ENCODE measurements at places on chromosomes 7 and 10.

DNA sequence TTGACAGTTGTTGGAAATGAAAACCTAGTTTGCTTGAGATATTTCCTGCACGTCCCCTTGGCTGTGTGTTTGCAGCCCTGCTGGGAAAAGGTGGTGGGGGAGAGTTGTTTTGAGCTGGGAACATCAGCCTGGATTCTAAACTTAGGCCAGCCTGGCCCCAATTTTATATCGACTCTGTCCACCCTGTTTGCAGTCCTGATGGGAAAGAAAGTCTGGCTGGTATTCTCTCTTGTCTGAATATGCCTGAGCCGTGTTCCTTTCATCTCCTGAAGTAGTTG is 178.7 kb downstream of the CCDC3 start:
- DNase-seq, result no peak

DNA sequence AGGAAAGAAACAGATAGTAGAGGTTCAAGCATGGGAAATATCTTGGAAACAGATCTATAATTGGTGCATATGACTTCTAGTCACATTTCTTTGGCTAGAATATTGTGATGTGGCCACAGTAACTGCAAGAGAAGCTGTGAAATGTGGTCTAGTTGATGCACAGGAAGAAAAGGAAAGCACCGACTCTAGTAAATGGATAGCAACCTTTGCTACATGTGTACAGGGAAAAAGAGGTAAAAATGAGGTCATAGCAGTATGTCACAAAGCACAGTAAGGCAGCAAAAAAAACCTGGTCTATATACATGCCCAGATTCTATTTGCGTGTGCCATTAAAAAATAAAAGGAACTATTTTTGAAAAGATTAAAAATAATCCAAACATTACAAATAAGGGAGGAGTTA is 102.6 kb upstream of the LRRN3 start:
- no peak for DNase-seq

DNA sequence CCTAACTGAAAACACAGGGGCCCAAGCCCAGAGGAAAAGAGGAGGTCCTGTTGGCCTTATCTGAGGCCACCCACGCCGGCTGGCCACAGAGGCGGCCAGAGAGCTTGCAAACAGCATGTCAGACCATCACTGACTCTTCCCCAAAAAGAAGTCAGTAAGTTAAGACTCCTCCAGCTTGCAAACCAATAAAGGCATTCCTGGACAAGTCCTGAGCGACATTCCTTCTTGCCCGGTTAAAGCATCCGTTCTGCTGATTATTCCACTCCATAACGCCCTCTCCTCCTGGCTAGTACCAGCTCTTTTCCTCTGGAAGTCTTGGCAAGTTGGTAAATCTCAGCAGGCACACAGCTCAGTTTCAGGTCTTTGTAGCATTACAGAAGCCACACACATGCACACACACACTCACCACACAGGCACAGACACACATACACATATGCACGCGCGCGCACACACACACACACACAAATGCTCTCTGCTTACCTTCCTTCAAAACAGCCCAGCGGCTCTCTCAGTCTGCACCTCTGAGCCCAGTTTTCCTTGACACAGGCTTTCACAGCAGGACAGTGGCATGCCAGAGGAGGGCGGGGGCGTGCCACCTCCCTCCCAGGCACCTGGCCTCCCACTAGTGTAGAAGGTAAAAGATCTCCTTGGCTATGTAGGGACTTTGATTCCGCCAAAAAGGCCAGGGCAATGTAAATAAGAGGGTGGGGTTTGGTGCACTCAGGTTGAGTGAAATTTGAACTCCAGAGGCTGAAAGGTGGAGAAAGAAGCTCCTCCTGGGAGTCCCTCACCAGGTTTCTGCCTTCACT is 201.4 kb downstream of the TNS3 start:
- no peak for DNase-seq

DNA sequence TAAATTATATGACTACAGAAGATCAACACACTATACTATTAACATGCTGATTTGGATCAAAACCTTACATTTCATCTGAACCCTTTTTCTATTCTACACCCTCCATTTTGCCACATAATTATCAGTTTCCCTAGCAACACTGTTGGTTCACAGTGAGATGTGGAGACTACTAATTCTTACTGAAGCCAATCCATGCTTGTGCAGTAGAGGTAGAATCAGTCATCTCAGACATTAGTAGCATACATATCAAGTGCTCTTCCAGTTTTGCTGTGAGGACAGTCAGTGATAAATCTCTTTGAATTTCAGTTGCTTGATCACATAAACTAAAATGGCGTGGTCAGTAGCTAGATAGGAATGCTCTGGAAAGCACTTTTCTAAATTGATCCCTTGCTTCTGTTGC is 70.3 kb downstream of the PON1 start:
- DNase-seq, result no peak

DNA sequence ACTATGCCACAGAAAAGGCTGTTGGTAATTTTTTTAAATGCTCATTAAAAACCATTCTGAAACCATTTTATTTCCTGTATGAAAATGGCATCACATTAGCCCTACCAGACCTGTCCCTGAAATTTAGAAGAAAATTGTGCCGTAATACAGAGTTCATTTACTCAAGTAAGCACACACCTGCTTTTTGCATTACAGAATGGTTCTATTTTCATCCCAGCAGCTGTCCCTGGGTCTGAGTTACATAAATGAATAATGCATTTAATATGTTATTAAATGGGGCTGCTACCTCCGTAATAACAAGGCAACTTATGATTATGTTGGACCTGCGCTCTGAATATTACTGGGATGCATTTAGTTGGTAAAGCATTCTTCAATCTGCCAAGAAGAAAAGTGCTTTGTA is 508.9 kb downstream of the SORCS1 start:
- DNase-seq, result no peak

DNA sequence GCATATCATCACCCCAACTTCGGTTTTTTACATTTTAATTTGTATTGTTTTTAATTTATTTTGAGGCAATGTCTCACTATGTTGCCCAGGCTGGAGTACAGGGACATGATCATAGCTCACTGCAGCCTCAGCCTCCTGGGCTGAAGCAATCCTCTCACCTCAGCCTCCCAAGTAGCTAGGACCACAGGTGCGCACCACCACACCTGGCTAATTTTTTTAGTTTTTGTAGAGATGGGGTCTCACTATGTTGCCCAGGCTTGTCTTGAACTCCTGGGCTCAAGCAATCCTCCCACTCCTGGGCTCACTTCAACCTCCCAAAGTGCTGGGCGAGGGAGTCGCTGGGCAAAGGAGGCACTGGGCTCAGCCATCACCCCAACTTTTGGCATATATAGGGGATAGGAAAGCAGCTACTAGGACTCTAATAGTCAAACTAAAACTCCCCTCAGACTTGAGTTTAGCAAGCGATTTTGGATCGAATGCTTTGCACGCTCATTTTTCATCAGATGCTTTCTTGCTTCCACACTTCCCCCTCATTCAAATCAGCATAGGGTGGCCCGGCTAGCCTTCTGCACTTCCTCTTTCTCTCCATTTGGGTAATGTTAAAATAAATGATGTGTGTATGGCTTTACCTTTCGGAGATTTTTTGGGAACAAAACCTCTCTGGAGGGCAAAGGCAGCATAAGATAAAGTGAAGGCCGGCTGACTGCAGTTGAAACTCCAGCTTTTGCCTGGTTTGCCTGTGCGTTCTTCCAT is 20.8 kb upstream of the NMT2 start:
- DNase-seq, result no peak

DNA sequence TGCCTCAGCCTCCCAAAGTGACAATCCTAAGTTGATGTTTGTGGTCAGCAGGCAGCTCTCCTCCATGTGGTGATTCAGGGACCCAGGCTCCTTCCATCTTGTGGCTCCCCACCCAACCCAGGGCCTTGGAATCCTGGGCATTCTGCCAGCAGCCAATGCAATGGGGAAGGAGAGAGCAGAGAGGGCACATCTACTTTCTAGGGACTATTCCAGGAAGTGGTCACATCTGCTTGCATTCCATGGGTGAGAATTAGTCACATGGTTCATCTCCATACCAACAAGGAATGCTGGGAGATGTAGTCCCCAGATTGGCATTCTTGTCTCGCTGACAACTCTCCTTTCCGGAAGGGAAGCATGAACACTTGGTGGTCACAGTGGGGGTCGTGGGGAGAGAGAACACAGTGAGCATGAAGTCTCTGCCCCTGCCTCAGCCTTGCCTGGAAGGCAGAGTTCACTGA is 9.9 kb upstream of the SRRM3 start:
- no peak for DNase-seq

- no peak for DNase-seq
These were observed 98.0 kb downstream of the KAT6B start for GRCh38 chr10:74924251-74924963.

GRCh38 chr10:69494626-69495558 is 43.6 kb downstream of the TSPAN15 start:
- DNase-seq, result no peak

GRCh38 chr10:37754538-37755323 is 102.7 kb downstream of the ZNF248 start:
- DNase-seq, result no peak
